ENCODE measurements at places on chromosomes 7 and 10. TPM values are rescaled to one million over a fixed set of nuclear protein-coding genes. Genes with fewer than 3 reads are reported as not detected.

Gene DNMBP
- 10.5 TPM for total RNA-seq

Gene NDUFB8
- total RNA-seq: 394 TPM

Gene PTPRE
- 52.1 TPM for total RNA-seq

Gene CPA4
- total RNA-seq: 0.96 TPM

Gene SP8
- total RNA-seq: 0.77 TPM

Gene OR2A42
- not detected for total RNA-seq

Gene TMEM184A
- not detected for total RNA-seq

Gene SFTPA1
- not detected for total RNA-seq

Gene TMEM178B
- 88.1 TPM for total RNA-seq

Gene POU6F2
- total RNA-seq: 24.1 TPM

Gene MBL2
- not detected for total RNA-seq

Gene GPER1
- total RNA-seq: 8.0 TPM

Gene DIP2C
- 64.2 TPM for total RNA-seq

Gene POLD2
- total RNA-seq: 51.9 TPM

Gene ALKBH4
- 21.8 TPM for total RNA-seq
